Stimulated activated CD8-positive, alpha-beta memory T cell treated with anti-CD3 and anti-CD28 coated beads, Interleukin-15, amount 100 ng/mL, for 4 hours (primary cell): ENCODE measurements at places on chromosomes 5 and 9.

GRCh38 chr5:150180241-150181026 lies 9.4 kb upstream of the SLC6A7 start:
- DNase-seq = no peak

DNA sequence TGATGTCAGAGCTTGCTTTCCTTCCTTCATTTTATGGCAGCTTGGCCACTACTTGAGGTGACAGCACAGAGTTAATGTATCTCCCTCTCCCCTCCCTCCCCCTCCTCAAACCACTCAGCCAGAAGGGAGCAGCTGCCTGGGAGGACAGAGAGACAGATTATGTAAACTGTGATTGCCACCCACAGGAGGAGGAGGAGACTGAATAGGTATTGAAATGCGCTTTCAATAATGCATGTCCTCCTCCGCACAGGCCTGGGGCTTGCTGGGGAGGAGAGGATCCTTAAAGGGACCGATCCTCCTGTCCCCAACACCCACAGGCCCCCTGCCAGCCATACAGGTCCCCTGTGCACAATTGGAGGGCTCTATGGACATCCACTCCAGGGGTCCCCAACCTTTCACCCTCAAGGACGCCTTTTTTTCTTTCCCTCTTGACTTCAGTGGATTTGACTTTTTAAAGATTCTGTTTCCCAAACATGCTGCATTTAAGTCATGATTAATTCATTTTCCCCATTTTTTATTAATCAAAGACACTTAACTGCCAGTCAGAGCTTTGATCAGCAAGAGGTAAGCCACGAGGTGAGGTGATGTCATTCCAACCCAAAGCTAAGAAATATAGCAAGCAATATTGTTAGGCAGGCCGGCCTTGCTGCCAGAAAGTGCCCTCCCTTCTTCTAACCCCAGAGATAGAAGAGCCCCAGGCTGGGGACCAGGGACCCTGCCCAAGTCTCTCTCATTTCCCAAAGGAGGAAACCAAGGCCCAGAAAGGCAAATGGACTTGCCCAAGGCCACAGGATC lies 47.5 kb upstream of the CPLX2 start:
- no peak for DNase-seq

- DNase-seq = no peak
Observed at GRCh38 chr9:105662184-105663104, at the start of gene TAL2. Gene TAL2, plus strand, starts transcription at chr9:105662457. Its CDS starts 40 bp downstream, at chr9:105662497.

DNA sequence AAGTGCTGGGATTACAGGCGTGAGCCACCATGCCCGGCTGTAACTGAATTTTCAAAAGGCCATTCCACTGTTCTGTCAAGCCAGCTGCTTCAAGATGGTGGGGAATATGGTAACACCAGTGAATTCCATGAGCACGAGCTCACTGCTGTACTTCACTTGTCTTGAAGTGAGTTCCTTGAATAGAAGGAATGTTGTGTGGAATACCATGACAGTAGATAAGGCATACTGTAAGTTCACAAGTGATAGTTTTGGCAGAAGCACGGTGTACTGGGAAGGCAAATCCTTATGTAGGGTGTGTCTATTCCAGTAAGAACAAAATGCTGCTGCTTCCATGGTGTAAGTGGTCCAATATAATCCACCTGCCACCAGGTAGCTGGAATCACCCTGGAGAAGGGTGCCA lies 6.6 kb upstream of the PRXL2C start:
- no peak for DNase-seq

GRCh38 chr9:96140296-96141127 lies 161.5 kb downstream of the HSD17B3 start:
- DNase-seq = no peak

- DNase-seq = no peak
Observed at GRCh38 chr5:141973871-141974595, 5.1 kb downstream of the RNF14 start.

- no peak for DNase-seq
Observed at GRCh38 chr5:150502106-150502505, 5.8 kb upstream of the NDST1 start.

- no peak for DNase-seq
Observed at GRCh38 chr5:73267766-73268435, 94.9 kb downstream of the TMEM174 start.

GRCh38 chr9:127781806-127782205 lies 3.3 kb upstream of the SH2D3C start:
- DNase-seq = no peak

DNA sequence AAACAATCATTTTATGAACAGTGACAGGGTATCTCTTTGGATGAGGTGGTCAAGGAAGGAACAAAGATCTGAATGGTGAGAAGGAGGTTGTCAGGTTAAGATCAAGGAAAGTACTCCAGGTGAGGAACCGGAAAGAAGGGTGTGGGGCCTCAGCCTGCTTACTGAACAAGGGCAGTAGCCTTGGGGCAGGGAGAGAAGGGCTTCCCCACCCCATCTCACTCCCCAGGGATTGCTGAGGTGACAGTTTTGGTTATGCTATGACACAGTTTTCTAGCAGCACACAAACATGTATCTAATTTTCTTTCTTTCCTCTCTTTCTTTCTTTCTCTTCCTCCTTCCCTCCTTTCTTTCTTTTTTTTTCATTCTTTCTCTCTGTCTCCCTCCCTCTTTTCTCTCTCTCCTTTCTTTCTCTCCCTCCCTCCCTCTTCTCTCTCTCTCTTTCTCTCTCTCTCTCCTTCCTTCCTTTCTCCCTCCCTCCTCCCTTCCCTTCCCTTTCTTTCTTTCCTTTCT lies 4.1 kb upstream of the HDHD3 start:
- DNase-seq = no peak

DNA sequence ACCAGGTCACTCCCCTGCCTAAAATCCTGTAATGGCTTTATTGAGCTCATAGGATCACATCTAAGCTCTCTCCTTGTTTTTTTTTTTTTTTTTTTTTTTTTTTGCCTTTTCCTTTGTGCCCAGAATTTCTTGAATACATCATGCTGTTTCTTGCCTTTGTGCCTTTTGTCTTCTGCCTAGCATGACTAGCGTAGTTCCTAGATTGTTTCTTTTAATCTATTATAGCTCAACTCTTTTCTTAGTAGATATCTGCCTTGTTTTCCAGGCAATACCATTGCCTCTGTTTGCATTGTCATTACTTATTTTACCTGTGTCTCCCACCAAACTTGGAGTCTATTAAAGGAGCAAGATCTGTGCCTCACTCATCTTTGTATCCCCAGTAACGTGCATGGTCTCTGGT lies 106.1 kb upstream of the C9orf72 start:
- no peak for DNase-seq

GRCh38 chr9:25442526-25442925 lies 235.7 kb downstream of the TUSC1 start:
- DNase-seq = no peak

DNA sequence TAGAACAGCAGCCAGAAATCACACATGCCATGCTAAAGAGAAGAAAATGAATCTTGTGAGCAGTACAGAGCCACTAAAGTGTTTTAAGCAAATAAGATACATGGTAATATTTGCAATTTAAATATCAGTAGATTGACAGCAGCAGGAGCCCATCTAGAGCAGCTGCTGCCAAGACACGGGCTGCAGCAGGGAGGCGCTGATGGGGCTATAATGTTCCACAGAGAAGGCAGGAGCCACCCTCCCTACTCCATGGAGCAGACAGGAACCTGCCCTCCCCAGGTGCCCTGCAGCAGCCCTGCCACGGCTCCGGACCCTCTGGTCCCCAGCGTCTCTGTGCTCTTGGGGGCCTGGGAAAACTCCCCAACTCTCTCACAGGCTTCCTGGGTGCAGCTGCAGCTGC lies 224.1 kb upstream of the ISL1 start:
- no peak for DNase-seq

- no peak for DNase-seq
Observed at GRCh38 chr5:173807181-173807655, 80.9 kb upstream of the CPEB4 start.
